DMS79 (cell line): ENCODE measurements at places on chromosomes 1 and 21.
A peak's percentile ranks its signal among the peaks of the same experiment; 100 is the strongest.

DNA sequence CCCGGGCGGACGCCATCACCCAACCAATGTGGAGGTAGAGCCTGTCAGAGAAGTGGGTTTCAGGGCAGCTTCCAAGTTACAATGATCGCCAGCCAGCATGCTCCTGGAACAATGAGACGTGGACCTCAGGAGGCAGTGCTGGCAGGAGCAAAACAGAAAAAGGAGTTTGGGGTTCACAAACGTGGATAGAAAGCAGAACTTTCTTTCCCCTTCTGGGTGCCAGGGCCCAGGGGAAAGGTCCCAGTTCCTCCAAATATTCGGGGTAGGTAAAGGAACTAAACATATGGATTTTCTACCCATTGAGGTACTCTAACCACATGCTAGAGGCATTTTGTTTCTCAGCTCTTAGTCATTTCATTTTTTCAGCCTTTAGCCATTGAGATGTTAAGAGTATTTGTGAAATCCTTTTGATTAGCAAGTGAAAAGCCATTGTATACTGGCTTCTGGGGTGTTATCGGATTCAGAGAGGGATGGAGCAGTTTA, 488.4 kb upstream of the ADGRL2 start:
- no peak for DNase-seq

DNA sequence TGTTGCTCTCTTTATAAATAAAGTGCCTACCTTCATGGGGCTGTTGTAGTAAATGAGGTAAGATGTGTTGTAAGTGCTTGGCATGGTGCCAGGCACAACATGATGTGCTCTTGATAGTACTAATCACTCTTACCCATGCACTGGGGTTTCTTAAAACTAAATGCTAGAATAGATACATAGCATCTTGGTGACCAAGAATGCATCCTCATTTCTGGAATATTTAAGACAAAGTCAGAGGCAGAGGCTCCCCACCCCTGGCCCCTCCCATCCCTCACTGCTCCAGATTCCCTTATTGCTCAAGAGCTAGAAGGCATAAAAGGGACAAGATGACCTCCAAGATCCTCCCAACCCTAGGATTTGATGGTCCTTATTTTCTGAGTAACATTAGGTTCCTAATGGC, 61.3 kb downstream of the GLUL start:
- DNase-seq: peak; percentile 0

GRCh38 chr1:201288765-201289164, 5.5 kb downstream of the PKP1 start:
- DNase-seq: no peak

DNA sequence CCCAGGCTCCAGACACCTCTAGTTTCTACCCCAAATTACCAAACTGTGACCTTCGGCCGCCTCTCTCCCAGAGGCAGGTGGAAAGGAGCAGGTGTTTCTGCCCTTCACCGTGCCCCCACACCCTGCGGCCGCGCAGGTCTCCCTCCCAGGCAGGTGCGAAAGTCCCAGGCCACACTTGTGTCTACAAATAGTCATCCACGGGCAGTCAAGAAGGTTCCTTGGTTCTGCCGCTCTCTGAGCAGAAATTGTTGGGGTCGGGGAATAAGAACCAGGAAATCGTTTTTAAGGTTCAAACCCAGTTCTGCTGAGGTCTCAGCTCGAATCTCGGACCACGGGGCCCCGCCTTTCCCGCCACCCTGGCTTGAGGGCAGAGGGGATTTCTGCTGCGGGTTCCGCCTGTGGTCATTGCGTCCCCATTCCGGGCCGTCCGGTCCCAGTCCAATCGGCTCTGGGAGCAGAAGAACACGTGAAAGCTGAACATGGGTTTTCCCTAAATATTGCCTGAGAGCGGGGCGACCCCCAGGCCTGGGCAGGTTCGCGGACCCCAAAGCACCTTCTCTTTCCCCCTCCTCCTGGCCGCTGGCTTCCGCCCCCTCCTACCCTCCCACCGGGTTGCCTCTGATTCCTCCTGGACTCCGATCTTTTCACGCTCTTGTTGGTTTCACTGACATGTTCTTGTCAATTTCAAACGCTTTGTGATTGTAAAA, 1.2 kb upstream of the ATF3 start:
- peak; percentile 8 for DNase-seq

DNA sequence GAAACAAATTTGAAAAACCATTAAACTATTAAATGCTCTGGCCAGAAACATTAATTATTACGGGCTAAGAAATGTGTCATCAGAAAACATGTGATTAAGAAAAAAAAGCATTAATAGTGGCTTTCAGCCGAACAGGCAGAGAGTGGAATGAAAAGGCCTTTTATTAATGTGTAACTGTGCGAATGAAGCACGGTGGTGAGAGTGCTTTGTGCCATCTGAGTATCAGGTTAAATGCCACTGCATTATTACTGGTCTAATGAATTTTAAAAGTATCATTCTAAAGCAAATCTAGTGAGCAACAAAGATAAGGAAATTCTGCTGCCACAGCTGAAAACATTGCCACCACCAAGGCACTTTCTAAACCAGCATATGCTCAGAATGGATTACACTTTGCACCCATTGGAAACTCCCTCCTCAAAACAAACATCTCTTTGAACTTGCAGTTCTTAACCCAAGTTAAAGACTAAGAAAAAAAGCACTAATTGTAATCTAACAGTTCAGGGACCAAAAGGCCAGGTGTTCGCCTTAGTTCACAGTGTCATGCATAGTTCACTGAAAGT, 30.0 kb upstream of the SSX2IP start:
- DNase-seq: peak; percentile 32

GRCh38 chr1:46533179-46533864, 18.1 kb downstream of the KNCN start:
- DNase-seq: peak; percentile 18

DNA sequence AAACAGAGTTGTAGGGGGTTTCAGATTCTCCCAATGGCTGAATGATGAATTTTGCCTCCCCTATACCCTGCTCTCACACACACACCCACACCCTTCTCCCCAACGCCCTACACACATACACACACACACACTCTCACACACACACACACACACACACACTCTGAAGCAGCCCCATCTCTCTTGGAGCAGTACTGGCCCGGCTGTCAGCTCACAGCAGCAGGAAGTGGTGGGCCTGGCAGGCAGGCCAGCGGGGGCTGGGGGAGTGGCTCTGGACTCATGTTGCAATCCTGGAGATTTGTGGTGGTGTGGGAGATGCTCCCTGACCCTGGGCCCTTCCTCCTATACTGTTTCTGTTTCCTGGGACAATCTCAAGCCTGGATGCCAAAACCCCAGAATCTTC, 2.2 kb downstream of the IKBKE start:
- no peak for DNase-seq

DNA sequence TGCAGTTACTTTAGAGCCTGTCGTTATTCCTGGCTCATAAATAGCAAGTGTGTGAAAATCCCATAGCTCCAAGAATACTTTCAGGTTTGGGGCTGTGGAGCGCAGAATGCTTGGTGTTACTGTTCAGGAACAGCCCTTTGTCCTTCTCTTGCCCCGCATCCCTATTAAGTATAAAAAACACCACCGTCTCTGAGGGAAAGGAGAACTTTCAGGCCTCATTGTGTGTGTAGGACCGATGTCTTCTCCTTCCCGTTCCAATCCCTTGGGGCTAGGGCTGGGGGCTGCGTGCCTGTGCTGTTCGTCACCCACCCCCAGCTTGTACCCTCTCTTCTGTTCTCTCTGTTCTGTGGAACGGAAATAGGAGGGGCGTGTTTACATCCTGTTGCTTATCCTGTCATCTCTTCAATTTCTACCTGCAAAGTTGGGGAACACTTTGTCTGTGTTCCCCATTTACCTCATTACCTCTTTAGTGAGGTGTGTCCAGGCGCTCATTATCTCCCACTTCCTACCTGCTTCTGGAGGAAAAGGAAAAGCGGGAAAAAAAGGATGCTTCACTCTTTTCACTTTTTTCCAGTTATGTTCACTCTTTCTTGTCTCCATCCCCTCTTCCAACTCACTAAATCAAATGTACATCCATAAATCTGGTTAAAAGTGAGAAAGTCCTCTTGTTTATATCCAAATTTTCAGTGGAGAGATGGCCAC, 788 bp upstream of the TXNIP start:
- DNase-seq: no peak

GRCh38 chr21:29639366-29640079, 300.3 kb downstream of the GRIK1 start:
- no peak for DNase-seq

DNA sequence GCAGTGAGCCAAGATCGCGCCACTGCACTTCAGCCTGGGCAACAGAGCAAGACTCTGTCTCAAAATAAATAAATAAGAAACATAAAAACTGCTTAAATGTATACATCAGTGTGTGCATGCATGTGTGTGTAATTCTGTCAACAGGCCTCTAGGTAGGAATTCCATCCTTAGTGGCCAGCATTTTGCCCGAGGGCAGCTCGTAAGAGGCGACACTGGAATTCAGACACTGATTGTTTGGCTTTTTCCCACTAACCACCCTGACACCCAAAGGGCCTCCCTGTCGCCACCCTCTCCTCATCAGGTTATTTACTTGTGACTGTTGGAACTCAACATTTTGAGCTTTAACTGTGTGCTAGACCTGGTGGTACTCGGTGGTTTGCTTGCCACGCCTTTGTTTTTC, 64.0 kb upstream of the KIF1B start:
- DNase-seq: no peak

DNA sequence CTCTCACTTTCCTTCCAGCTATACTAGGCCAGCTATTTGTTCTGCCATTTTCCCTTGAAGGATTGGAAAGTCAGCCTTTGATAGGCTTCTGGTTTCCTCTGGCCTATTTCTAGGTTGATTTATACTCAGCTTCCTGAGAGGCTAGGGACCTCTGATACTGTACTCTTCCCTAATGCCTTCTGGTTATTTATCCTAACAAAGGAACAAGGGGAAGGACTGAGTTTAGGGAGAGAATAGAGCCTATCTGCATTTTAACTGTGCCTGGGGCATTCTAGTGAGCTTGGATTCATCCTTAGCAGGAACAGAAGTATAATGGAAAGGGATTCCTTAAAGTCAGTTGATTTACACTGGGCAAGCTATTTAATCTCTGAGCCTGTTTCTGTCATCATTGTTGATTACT, 11.8 kb upstream of the TMEM39B start:
- DNase-seq: no peak

- DNase-seq: no peak
Measured at GRCh38 chr1:157725221-157725577, 24.6 kb upstream of the FCRL3 start.

DNA sequence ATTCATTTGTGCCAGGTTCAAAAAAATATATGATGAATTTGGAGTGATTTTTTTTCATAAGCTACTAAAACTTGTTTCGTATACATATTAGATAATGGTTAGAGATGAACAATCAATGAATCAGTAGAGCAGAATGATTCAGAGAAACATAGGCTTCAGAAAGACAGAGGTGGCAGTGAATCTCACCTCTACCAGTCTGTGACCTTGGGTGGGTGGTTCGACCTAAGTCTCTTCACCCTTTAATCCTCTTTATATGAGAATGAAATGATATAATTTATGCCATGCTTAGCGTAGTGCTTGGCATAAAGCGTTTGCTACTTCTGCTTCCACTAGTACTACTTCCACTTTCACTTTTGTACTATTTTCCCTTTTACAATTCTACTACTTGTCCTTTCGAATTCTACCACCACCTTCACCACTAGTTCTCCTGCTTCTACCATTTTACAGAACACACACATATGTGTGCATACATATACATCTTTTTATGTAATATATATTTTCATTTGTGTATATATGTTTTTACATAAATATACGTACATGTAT, 45.1 kb downstream of the FYB2 start:
- no peak for DNase-seq

- no peak for DNase-seq
Measured at GRCh38 chr21:41460578-41461527, 34.8 kb downstream of the MX1 start.

- DNase-seq: no peak
Measured at GRCh38 chr1:230267338-230268065, 158.6 kb downstream of the PGBD5 start.

DNA sequence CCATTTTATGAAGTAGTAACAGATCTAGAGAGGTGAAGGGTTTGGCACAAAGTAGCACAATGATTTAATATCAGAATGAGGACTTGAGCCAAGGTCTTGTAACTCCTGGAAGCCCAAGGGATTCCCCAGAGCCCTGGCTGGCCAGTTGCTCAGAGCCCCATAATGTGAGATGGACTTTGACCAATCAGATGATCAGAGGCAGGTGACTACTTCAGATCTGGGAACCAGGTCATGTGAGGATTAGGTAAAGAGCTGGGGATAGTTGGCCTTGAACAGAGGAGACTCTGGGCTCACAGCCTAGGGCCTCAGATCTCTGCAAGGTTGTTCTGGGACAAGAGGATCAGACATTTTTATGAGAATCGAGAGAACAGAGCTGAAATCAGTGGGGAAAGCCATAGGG, 18.9 kb downstream of the SHISAL2A start:
- no peak for DNase-seq

DNA sequence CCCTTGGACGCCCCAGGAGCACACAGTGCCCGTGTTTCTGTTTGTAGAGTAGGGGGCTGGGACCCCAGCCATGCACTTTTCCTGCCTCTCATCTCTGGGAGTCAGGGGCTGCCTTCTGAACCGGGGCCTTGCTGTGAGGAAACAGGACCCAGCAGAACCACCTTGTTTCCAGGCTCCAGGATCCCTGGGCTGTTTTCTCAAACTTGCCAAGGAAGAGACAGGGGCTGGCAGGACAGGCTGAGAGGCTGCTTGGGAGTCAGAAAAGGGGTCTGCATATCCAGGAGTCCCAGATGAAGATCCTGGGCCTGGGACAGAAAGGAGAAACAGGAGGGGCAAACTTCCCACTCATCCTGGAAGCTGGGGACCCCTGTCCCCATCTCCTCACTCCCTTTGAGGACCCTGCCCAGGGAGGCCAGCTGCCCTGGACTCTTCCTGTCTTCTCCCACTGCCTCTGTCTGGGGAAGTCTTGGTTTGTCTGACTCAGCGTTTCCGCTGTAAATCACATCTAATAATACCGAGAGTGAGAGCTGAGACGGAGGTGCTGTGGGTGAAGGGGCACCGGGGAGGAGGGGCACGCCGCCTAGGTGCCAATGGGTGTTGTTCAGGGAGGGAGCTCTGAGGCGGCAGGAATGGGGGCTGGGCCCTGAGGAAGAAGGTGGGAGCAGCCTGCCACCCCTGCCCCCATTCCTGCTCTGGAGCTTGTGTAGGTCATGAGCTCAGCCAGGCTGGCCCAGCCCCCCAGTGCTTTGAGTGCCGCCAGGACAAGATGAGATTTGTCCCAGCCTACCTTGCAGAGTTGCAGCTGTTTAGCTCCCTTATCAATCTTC, 16.7 kb downstream of the POU3F1 start:
- no peak for DNase-seq

DNA sequence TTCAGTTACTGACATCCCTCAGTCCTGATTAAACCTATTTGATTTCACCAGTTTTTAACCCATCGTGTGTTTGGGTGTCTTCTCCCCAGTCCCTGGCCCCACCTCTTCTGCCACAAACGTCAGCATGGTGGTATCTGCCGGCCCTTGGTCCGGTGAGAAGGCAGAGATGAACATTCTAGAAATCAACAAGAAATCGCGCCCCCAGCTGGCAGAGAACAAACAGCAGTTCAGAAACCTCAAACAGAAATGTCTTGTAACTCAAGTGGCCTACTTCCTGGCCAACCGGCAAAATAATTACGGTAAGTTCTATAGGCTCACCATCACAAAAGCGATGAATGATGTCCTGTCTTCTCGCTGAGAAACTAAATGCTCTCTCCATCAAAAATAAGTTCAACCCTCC, 28.7 kb downstream of the NBPF3 start:
- DNase-seq: no peak

- DNase-seq: no peak
Measured at GRCh38 chr1:181906631-181907030, 154.9 kb downstream of the ZNF648 start.

- DNase-seq: no peak
Measured at GRCh38 chr1:118049981-118050380, 120.4 kb downstream of the WDR3 start.

GRCh38 chr1:53342735-53343470, 15.0 kb upstream of the LRP8 start:
- DNase-seq: no peak
